ENCODE measurements at places on chromosomes 2 and 18.
A peak's percentile ranks its signal among the peaks of the same experiment; 100 is the strongest.

DNA sequence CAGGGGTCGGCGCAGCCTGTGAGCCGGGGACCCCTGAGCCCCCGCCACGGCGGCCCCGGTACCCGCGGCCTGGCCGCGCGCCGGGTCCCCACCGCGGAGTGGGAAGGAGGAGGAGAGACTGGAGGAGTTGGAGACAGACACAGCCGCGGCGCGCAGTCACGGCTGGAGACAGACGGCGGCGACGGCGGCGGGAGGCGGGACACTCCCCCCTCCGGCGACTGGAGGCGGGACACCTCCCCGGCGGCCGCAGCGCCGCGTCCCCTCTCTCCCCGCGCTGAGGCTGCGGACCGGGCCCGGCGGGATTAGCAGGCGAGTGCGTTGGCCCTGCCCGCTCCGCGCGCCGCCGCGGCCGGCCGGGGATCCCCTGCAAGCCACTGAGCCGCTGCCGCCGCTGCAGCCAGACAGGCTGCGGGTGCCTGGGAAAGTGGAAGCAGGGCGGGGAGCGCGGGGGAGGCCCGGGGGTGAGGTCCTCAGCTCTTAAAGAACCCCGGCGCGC lies 1.0 kb upstream of the LDLRAD4 start:
- DNase-seq, result peak; percentile 51

DNA sequence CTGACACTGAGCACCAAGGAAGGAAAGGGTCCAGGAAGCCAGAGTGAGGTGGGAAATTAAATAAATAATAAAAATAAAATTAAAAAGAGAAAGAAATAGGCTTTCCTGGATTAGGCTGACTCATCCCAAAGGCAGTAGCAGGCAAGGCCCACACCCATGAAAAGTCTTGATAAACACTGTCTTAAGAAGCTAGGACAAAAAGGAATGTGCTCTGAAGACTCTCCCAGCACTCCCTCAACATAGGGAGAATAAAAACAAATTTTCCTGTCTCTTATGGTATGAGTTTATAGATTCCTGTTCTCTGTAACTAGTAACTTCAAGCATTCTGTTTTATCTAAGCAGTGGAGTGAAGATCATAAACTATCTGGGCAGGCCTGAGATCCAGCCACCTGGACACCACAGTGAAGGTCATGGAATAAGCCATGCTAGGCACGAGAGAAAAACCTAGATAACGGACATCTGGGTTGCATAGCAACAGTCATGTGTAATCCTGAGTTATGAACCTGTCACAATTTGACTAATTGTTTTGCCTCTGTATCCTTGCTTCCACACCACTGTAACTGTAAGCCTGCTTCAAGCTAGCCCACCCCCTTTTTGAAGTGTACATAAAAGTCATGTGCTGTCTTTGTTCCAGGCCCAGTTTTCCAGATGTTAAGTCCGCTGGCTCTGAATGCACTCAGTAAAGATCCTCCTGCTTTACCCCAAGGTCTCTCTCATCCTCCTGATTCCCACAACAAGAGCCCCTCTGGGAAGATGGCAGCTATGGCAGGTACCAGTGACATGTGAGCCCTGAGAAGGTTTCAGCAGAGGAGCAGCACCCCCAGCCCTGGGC lies 107.8 kb downstream of the NDUFA10 start:
- DNase-seq, result no peak

- DNase-seq, result no peak
Observed at GRCh38 chr2:20452551-20452950, 5.7 kb downstream of the RHOB start.

DNA sequence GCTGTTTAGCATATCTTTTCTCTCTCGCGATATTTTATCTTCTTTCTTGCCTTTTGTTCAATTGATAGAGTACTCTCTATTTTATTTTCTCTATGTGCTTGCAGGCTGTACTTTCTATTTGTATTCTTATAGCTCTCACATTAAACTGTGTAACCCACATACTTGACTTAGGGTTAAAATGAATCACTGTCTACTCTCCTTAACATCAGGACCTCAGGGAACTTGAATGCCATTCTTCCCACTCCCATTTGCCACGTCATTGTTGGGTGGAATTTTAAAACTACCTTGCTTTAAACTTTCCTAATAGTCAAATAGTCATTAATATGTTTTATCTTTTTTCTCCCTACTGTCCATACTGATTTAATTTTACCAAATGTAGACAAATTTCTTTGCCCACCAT lies 269.7 kb downstream of the ALPK2 start:
- DNase-seq, result no peak

- no peak for DNase-seq
Observed at GRCh38 chr2:46270384-46270783, 26.8 kb upstream of the EPAS1 start.

DNA sequence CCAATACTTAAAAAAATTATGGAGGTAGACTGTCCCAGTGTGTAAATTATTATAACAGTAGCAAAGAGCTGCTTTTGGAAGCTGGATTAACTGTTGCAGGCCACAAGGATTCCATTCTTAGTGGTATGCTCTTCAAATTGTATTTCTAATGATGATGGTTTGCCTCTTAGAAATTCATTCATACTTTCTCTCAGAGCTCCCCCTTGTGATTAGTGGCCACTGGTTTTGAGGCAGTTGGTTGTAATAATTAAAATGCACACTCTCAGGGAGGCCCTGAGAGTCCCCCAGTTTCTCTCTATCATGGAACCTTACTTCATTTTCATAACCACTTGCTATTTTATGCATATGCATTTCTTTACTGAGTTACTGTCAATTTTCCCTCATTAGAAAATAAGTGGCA lies 122.5 kb downstream of the PLA2R1 start:
- no peak for DNase-seq

DNA sequence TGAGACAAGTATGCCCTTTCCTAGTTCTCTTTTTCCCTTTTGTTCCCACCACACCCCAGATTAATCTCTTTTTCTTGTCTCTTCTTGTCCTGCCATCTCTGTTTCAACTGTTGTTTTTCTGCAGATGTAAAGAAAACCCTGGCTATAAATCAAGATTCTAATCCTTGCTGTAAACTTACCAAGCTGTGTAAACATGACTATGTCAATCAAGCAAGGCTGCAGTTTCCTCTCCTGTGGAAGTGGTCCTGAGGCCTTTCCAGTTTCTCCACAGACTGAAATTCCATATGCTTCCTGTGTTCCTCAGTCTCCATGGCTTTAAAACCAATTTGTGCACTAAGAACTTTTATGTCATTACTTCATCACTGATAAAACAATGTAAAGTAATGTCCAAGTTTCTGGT lies 288.8 kb upstream of the PIK3C3 start:
- DNase-seq, result no peak

DNA sequence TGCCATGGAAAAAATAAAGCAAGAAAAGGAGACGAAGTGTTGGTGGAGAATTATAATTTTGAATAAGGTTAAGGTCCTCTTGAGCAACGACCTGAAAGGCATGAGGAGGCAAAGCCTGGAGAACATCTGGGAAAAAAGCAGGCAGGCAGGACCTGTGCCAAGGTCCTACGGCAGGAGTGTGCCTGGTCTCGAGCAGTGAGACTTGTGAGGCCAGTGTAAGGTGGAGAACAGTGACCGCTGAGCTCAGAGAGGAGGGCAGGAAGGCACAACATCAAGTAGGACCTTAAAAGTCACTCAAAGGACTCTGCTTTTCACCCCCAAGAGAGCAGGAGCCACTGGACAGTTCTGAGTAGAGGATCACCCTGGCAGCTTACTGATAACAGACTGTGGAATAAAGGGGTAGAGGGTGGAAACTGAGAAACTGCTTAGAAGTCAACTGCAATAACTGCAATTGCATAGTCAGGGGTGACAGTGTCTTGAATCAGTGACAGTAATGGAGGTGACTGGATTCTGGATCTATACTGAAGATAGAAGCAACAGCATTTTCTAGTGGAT lies 3.5 kb downstream of the NOL10 start:
- DNase-seq, result no peak

DNA sequence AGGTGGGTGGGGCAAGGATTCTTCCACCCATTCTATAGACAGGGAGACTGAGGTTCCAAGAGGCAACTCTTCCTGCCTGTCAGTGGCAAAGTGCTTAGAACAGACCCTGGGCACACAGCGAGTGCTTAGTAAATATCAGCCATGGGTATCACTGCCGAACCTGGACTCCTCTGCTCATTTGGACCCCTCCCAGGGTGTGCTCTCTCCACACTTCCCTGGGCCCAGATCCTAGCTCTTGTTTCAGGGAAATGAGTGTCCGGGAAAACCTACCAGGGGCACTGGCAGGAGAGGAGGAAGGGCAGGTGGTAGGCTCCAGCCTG lies 136.3 kb downstream of the CYP26B1 start:
- no peak for DNase-seq

GRCh38 chr2:870426-870825 lies 80.2 kb upstream of the SNTG2 start:
- no peak for DNase-seq

- no peak for DNase-seq
Observed at GRCh38 chr18:34158881-34159690, 65.6 kb downstream of the NOL4 start.

- DNase-seq, result no peak
Observed at GRCh38 chr2:168986398-168986943, 44.7 kb downstream of the ABCB11 start.

DNA sequence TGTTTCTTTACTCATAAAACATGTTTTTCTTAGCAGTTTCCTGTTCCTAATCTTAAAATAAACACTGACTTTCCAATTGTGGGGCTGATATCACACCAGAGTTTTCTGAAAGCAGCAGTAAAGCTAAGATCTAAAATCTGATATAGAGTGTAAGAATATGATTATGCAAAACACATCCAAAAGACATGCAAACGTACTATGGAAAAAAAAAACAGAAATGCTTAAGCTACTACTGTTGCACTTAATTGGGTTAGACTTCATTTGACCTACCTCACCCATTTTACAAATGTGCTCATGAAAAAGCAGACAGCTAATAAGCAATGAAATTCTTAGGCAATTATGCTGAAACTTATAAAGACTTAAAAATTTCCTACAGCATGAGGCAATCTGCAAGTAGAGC lies 10.5 kb downstream of the CYTIP start:
- no peak for DNase-seq

DNA sequence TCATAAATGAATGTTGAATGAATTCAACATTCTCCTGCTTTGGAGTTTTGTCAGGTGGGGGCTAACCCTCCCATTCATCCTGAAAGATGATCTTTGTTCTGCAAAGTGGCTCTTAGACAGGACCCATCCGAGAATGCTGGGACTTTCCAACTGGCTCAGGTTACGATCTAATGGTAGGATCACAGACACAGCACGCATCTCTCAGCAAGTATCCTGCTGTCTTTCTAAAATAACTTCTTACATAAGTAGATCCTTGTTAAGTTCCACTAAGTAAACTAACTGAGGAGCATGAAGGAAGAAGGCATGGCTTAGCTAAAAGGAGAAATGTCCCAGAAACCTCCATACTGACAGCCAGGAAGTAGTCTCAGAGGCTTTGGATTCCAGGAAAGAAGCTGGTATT lies 23.7 kb downstream of the CYP27A1 start:
- DNase-seq, result no peak

- DNase-seq, result no peak
Observed at GRCh38 chr2:29295845-29296244, 180.6 kb downstream of the CLIP4 start.

GRCh38 chr2:8193146-8193545 lies 488.7 kb upstream of the ID2 start:
- DNase-seq, result no peak

GRCh38 chr2:206225435-206226232 lies 48.8 kb upstream of the ZDBF2 start:
- DNase-seq, result peak; percentile 22

GRCh38 chr18:69948256-69948655 lies 583 bp upstream of the CD226 start:
- no peak for DNase-seq

DNA sequence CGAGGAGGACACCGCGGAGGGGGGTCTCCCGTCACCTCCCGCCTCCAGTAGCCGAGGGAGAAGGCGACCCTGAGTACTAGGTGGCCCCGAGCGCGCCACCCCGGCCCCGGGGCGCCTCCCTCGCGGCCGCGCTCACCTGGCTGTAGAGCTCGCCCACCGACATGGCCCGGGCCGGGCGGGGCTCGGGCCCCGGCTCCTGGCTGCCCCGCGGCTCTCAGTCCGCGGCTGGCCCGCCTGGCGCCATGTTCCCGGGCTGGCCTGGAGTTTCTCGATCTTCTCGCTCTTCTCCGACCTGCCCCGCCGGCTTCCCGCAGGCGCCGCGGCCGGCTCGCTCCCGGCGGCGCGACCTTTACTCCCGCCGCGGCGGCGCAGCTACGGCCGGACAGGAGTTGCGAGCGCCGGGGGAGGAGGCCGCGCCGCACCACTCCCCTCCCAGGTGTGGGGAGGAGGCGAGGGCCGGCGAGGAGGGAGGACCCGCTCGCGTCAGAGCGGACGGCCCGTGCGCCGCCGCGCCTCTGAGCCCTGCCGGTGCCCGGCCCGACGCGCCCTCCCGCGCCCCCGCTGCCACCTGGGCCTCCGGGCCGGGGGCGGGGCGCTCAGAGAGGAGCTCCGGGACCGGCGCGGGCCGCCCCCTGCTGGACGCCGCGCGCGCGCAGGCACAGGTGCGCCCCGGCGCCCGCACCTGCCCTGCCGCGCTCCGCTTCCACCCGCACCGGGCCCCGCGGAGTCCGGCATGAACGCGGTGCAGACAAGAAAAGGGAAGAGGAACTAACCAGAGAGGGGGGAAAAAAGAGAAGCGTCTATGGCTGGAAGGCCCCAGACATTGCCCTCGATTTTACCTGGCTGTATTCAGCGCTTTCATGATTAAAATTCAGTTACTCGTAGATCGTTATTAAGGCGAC lies at the start of gene MYO5B:
Gene MYO5B (minus strand): TSS at position 517 of the 902 bp plus-strand sequence. CDS start 354 bp downstream, at position 163.
- peak; percentile 75 for DNase-seq

DNA sequence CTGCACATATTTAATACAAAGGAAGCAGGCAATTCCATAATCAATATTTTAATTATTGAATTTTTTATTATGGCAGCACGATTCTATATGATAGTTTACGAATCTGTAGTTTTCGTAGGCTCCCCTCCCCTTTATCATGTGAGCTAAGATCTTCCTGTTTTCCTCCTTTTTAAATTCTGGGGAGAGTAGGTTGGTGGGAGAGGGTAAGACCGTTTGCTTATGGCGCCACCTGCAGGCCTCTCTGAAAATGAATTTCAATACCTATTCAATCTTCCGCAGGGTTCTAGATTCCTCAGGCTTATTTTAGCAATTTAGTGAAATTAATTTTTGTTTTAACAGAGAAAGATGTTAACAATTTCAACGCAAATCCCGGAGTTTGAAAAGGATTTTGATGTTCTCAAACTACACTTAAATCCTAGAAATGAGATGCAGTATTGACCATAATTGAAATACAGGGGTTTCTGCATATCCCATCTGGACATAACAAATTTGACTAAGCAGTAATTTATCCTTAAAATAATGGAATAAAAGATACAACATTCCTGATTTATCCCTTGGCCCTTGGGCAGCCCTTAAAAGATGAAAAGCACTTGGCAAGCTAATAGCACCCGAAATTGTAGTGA lies 12.8 kb upstream of the GBX2 start:
- DNase-seq, result no peak
